ENCODE measurements at places on chromosomes 13 and 19.

DNA sequence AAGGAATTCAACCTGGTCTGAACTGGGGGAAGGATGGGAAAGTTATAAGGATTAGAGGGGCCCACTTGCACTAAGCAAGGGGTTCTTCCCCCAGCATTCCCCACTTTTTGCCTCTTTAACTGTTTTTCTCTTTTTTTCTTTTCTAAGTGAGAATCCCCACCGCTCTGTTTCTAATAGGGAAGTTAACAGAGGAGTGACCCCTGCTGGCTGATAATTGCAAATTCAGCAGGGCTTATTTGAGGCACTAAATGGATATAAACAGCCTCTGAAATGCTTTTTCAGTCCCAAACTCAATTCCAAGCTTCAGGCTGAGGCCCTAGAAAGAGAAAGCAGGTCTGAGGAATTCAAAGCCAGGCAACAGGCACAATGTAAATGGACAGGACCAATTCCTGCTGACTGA lies 38.2 kb upstream of the CEACAM21 start:
- DNase-seq, result no peak

DNA sequence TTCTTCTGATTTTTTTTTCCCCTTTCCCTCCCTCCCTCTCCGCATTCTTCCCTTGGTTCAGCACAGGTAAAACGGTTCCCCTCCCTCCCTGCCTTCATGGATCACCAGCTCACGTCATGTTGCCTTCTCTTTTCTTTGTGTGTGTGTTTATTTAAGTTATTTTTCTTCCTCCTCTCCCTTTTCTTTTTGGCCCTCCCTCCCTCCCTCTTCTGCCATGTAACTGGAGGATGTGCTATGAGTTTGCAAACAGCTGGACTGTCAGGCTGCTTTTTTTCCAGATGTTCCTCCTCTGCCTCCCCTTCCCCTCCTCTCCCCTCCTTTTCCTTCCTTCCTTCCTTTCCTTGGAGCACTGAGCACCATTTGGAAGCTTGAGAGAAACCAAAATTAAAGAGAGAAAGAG lies 2.0 kb downstream of the LENG9 start:
- DNase-seq, result no peak

GRCh38 chr19:43311706-43312105 lies 41.8 kb upstream of the CD177 start:
- DNase-seq, result no peak

- DNase-seq, result no peak
Measured at GRCh38 chr13:71681901-71682613, 184.9 kb downstream of the DACH1 start.

DNA sequence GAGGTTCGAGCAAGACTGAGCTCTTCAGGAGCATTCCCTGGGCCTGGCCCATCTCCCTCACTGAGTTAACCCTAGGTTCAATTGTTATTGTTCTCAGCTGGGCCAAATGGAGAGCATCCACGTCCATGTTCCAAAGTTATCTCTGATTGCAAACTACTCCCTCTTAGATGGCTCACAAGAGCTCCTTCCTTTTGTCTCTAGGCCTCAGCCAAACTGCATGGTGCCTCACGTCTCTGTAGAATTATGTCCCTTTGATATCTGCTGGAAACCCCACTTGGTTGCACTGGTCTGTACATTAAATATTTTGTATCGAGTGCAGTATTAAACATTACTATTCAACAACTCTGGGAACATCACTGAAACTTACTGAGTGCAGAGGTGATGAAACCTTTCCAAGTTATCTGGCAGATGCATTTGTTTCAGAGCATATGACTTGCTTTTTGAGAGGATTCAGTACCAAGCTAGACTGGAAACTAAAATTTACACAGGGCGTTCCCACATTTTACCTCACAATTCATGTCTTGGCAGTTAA lies 38.1 kb downstream of the DOCK9 start:
- DNase-seq, result no peak

GRCh38 chr13:97648171-97648880 lies 214.4 kb downstream of the RAP2A start:
- no peak for DNase-seq

DNA sequence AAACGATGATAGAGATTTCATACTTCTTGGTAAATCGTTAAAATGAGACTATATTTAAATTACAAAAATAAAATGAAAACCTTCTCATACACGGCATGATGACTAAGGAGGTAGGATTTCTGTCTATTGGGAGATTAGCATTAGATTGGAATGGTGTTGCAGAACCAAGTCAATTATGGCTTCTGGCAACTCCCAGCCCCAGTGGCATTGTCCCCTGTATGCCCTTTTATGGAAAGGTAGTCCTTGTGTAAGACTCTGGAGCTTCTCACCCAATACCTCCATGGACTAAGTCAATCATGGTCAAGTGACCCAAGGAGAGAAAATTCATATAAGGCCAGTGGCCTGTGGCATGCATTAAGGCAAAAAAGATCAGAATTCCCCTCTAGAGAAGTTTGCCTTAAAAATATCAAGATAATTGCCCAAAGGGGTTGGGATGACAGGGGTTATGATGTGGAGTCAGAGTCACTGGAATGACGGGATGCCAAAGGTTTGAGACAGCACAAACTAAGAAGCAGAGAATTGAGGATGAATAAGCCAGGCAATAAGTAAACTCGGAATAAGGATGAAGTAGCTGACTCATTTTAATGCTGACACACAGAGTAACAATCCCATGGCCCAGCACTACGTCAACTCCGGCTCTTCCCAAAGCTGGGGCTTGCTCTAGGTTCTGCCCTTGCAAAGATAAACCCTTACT lies 57.8 kb upstream of the POSTN start:
- DNase-seq, result no peak

DNA sequence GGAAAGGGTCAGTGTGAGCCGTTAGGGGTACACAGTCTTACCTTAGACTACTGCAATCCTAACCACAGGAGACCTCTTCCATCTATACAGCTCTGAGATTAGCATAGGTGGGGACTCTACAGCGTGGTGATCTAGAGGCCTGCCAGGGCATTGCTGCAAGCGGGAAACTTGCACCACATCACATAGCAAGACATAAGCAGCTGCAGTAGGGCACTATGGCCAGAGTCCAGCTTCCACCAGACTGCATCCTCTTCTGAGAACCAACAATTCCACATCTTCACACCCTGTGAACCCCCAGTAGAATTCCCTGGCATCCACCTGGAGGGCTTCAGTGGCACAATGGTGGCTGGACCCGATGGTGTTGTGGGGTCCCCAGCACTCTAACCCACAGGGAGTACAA lies 1564.3 kb upstream of the PRR20A start:
- DNase-seq, result no peak

GRCh38 chr13:45269204-45269603 lies 68.4 kb upstream of the KCTD4 start:
- no peak for DNase-seq

GRCh38 chr19:6801485-6802086 lies 29.1 kb downstream of the VAV1 start:
- no peak for DNase-seq

DNA sequence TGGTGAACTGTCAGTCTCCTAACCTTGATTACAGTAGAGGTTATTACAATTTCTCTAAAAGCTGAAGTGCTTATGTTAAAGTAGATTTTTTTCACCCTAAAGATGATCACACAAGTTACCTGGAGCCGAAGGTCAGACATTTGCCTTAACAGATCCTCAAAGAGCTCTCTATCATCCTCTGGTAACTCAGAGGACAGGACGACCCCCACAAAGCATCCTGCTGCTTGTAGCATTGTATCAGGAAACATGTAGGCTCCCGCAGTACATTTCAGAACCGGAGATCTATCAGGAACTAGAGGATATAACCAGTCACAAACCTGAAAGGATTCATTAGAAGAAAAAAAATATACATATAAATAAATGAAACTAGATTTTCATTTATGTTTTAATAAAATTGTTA lies 14.9 kb downstream of the SPART start:
- DNase-seq, result no peak

GRCh38 chr19:46603195-46603637 lies 2.1 kb downstream of the CALM3 start:
- DNase-seq, result no peak
